NCI-H2171 (cell line): ENCODE measurements at places on chromosomes 2 and 18.

GRCh38 chr2:3730646-3731045, 27.3 kb downstream of the DCDC2C start:
- DNase-seq, result no peak

GRCh38 chr2:42372474-42373200, 11.6 kb upstream of the COX7A2L start:
- DNase-seq, result no peak

DNA sequence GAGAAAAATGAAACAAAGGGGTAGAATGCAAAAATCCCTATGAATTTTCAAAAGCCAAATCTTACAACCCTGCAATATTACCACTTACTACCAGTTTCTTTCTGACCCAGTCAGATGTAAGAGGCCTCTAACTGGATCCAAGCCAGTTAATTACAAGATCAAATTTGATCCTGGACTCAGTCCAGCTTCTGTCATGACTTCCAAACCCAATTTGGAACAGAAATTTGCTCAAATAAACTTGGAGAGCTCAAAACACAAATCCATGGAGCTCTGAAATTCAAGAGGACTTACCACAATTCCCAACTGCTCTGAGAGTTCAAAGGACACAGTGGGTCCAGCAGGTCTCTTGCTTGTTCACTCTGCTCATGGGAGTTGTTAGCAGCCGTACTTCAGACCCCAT, 1271.7 kb upstream of the SLC39A10 start:
- no peak for DNase-seq

- no peak for DNase-seq
Observed at GRCh38 chr2:11079136-11079824, 76.0 kb upstream of the SLC66A3 start.

GRCh38 chr2:64677530-64677929, 23.8 kb upstream of the SERTAD2 start:
- no peak for DNase-seq

GRCh38 chr2:53407363-53408080, 360.1 kb upstream of the CHAC2 start:
- DNase-seq, result no peak

- no peak for DNase-seq
Observed at GRCh38 chr18:12458771-12459170, 51.0 kb downstream of the PRELID3A start.

- peak; percentile 48 for DNase-seq
Observed at GRCh38 chr18:77320971-77321559, 71.4 kb downstream of the GALR1 start.

DNA sequence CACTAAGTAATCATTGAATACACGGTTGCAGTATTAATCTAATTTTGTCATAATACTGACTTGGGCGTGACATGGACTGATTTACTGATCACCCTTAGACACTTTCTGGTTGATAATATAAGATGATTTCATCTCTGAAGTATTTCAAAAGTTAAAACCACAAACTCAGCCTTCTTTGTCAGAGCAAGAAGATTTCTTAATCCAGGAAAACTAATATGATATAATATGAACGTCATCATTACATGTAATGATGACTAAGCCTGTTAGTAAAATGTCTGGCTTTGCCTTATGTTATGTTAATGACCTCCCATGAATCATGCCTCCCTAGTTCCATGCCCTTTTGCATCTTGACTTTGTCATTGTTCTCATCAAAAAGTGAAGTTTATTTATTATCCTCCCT, 1325.0 kb upstream of the CDH2 start:
- DNase-seq, result no peak

GRCh38 chr2:127347734-127348392, 39.9 kb downstream of the MAP3K2 start:
- DNase-seq, result peak; percentile 23

DNA sequence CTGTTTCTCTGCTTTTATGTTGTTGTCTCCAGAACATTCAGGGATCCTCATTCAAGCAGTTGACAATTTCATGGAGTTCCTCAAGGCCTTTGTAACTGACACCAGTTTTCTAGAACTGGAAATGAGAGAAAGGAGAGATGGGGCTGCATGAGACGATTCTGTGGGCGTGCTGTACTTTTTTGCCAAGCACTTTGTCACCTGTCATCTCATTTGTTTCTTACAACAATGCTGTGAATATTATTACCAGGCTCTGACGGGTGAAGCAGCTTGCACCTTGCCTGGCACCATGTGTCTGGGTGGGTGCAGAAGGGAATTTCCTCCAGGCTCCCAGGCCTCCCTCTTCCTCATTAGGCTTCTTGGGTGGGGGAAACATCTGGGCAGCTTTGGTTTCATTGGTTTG, 22.2 kb upstream of the ATOH8 start:
- DNase-seq, result no peak

DNA sequence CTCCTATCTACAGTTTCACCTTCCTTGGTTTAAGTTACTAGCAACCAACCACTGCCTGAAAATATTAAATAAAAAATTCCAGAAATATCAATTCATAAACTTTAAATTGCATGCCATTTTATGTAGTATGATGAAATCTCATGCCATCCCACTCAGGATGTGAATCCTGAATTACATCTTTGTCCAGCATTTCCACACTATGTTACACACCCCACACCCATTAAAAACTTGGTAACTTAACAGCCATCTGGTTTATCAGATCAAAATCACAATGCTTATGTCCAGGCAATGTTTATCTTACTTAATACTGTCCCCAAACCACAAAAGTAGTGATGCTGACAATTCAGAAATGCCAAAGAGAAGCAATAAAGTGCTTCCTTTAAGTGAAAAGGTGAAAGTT, 21.6 kb downstream of the CUL3 start:
- no peak for DNase-seq

GRCh38 chr2:27954221-27954673, 63.7 kb downstream of the BABAM2 start:
- no peak for DNase-seq

- no peak for DNase-seq
Observed at GRCh38 chr2:222904557-222905258, 43.9 kb downstream of the ACSL3 start.

- peak; percentile 80 for DNase-seq
Observed at GRCh38 chr18:3245853-3246634, 1.6 kb upstream of the MYL12A start.

- DNase-seq, result no peak
Observed at GRCh38 chr2:85429924-85430289, 11.4 kb downstream of the SH2D6 start.

- no peak for DNase-seq
Observed at GRCh38 chr2:230941202-230942180, 16.4 kb upstream of the GPR55 start.
